ENCODE measurements at places on chromosomes 16 and 17.

DNA sequence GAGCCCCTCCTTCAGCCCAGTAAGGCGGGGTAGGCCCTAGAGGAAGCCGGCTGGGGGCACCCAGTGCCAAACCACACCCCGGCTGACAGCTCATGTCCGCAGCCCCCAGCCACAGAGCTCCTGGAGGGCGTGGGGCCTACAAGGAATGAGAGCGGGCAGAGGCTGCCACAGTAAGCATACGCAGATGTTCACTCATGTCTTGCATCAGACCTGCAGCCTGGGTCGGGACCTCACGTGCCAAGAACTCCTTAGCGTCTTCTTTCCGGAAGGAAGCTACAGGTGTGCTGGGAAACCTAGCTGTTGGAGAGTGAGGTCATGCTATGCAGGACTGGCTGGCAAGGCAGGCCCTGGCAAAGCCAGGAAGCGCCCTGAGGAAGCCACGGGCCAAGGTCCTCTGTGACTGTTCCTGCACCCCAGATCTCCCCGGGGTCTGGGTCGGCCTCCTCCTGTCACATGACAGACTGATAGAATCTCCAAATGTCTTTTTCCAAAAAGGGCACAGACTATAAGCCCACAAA lies 1.6 kb downstream of the ZNF598 start:
- DNase-seq: no peak

GRCh38 chr16:72124761-72125634 lies 31.4 kb downstream of the DHX38 start:
- peak; percentile 82 for DNase-seq

GRCh38 chr16:4936991-4937781 lies at the start of gene PPL:
PPL (minus strand) TSS chr16:4937148; CDS start chr16:4937045, 103 bp downstream.
- DNase-seq: no peak

- DNase-seq: no peak
These were observed 29.0 kb upstream of the LGALS9 start for GRCh38 chr17:27601975-27602302.

DNA sequence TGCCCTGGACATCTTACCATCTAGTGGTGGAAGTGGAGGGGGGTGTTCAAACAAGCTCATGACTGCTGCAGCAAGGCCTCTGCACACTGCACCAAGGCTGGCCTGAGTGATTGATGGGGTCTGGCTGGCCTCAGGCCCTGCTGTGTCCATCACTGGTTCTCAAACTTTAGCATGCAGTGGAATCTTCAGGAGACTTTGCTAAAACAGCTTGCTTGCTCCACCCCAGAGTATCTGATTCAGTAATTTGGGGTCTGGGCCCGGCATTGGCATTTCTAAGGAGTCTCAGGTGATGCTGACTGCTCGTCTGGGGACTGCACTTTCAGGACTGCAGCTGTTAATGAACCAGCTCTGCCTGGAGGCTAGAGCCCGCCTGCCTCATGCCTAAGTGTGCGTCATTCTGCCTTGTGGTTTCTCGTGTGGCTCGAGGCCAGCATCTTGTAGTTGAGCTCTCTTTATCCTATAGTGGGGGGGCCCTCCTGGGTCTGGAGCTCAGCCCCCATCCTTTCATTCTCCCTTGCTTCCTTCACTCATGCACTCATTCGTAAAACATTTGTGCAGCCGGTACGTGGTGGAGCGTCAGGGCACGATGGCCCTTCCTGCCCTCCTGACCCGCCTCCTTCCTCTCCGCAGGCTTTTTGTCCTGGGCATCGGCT lies 4.1 kb downstream of the MGAT5B start:
- peak; percentile 27 for DNase-seq

DNA sequence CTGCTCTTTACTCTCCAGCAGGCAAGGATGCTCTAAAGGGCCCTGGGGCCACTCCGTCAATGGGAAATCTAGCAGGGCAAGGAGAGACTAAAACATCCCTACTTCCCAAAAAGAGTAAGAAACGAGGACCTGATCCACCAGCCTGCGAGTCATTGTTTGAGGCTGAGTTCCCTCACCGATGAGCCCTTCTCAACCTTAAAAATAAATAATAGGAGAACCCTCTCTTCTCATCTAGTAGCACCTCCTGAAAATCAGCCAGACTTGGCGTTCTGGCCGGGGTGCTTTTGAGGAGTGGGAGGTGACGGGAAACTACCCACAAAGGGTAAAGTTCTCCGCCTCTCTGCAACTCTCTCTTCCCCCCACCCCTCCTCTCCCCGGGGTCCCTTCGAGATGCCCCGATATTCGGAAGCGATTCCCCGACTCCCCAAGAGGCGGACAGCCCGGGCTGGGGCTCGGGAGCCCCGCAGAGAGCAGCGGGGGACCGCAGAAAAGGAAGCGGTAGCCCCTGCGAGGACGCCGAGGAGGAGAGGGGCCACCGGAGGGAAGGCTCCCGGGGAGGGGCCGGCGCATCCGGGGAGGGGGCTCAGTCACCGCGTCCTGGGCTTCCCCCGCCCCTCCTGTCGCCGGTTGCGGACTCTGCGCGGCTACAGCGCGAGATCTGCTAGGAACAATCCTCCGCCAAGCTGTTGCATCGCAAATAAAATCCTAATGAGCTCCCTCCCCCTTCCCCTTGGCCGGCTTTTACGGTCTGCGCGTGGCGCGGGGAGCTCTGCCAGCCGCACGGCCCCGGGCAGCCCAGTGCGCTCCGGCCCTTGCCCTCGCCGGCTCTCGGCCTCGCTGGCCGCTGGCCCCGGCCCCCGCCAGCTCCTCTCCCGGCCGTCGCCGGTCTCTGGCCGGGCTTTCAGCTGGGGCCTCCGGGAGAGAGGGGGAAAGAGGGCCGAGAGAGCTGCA lies 1.3 kb downstream of the HOXB9 start:
- no peak for DNase-seq

GRCh38 chr17:81792675-81793615 lies 11.0 kb upstream of the GCGR start:
- no peak for DNase-seq

DNA sequence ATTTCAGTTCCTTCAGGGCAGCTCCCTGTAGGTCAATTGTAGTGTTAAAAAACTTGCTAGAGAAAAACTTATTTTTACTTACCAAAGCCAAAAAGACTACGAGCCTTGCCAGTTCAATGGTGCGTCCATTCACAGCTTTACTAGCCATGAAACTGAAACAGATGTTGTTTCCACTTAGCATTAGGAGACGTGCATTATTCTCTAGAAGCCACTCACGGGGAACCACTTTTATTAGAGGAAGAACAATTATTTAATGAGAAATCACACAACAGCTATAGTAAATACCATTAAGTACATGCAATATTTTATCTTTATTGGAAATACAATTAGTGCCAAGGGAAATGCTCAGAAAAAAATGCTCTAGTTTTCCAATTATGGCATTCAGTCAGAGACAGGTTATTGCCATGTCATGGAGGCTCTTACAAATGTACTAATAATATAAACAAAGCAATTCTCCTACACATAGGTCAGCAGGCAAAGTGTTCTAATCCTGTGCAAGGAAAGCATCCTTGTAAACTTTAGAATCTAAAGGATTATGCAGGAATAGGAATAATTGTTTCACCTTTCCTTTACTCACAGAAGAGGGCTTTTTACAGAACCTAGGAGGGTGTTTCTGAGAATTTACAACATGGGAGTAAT lies 17.4 kb downstream of the LASP1NB start:
- DNase-seq: no peak

DNA sequence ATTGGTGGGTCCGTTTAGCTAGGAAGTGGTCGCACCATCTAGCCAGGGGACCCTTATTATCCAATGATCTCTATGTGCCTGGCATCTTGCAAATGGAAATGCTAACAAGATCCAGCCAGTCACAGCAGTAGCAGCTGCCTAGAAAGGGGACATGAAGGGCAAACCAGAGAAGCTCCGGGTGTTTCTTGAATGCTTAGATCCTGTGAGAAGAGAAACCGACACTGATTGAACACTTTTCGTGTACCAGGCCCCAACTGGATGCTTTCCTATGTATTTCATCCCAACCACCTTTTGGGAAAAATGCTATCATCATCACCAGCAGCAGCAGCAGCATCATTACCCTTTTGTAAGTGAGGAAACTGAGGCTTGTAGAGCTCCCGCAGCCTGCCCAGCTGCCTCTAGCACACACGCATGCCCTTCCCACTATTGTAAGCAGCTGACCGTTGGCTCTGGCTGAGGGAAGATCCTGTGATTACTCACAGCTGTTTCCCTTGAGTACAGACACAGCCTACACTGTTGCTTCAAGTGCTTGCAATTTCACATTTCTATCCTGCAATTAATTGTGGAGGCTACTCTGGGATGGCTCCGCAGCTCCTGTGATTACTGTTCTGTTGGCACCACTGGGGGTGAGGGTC lies 180.7 kb upstream of the CACNG5 start:
- DNase-seq: peak; percentile 42

DNA sequence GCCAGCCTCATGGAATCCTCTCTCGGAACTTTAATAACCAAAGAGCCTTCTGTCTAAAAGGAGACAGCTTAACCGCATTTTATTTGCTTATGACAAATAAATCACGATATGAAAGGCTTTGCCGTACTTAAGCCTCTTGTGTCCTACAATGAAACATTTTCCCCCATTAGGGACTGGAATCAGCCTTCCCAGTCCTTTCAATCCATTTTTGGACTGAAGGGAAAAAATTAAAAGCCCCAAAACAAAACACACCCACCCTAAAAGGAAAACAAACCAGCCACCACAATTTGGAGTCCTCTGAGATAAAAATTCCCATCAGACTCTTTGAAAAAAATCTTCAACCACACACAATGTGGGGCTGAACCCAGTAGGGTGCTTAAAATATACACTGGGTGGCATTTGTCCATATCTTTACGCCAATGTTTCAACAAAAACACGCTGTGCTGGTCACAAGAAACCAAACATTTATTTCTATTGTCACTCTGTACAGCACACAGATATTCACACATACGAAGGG lies 3.0 kb downstream of the HOXB4 start:
- DNase-seq: no peak

DNA sequence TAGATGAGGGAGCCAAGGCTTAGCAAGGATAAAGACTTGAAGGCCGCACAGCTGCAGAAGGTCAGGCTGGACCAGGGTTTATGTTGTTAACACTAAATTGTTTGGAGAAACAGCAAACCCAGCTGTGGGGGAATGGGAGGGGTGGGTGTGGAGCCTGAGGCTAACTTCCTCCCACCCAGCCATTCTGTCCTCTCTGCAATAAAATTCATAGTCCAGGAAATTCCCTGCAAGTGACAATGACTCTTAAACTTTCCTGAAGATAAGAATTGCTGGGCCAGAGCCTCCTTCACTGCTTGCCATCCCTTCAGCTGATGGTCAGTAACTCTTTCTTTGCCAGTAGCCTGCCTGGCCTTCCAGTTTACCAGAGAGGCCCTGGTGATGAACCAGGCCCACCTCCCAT lies 19.4 kb upstream of the ATP5MC1 start:
- peak; percentile 59 for DNase-seq

DNA sequence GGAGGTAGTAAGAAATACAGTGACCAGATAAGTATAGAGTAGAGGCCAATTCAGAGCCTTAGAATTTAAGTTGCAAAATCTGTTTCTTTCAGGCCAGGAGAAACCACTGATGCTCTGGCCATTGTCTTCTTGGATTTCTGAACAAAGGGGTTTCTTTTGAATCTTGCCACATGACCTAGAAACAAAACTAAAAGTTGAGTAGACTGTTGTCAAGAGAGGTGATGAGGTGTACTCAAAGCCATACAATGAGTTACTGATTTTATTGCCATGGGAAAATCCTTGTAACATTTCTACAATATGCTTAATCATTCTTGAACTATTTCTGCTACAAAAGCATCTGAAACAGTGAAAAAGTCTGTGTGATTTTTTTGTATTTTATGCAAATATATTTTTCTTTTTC lies 881.3 kb downstream of the CDH11 start:
- DNase-seq: no peak

DNA sequence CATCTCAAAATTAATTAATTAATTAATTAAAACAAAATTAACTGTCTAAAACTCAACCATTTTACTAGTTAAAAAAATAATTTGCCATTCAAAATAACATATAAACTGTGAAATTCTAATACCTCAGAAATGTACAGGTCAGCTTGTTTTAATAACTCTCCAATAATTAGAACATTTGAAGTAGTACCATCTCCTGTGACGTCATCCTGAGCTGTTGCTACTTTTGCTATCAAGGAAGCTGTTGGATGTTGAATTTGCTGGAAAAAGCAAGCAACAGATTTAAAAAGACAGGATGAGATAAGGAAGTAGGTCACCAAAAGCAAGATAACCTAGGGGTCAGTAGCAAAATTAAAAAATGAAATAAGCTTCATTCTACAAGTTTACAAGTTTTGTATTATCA lies 2.8 kb downstream of the CCT6B start:
- DNase-seq: no peak

DNA sequence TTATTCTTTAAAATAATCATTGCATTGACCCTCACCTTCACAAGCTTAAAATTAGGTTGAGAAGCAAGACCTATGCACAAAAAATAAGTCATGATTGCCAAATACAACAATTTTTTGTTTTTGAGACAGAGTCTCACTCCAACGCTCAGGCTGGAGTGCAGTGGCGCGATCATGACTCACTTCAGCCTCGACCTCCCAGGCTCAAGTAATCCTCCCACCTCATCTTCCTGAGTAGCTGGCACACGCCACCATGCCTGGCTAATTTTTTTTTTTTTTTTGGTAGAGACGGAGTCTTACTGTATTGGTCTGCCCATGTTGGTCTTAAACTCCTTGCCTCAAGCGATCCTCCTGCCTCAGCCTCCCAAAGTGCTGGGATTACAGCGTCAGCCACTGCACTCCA lies 24.2 kb downstream of the ZNF652 start:
- peak; percentile 46 for DNase-seq

GRCh38 chr17:55546991-55547664 lies 35.9 kb upstream of the SMIM36 start:
- DNase-seq: peak; percentile 61

GRCh38 chr17:49987290-49987585 lies 7.8 kb downstream of the DLX3 start:
- no peak for DNase-seq

DNA sequence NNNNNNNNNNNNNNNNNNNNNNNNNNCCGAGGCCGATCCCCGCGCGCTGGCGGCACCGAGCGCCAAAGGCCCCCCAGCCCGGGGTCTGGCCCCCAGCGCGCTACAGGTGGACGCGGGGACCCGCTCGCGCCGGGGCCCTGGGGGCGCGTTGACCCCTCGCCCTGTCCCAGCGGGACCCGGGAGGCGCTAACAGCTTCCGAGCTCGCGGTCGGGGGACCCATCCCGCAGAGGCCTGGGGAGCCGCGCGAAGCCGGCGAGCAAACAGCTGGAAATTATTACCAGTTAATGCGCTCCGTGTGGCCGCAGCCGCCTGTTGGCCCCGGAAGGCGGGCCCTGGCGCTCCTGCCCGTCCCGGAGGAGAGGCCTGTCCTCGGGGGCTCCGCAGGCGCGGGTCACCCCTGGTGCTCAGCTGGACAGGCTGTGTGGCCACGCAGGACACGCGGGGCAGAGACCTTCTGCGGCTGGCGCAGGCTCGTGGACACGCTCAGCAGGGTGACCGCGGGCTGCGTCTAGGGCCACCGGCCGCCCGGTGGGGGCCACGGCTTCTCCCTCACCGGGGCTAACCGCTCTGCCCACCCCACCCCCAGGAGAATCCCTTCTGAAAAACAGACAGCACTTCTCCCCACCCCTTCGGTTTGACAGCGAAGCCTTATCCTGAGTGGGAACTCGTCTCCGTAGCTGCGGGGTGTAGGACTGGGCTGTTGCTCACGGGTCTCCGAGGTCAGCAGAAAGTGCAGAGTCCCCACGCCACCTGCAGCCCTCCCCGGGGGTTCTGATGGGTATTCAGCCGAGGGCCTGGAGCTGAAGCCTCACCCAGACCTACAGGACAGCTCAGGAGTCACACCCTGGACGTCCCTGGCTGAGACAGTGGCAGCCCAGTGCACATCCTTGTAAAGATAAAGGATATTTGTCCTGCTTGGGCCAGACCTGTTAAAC lies 138.7 kb upstream of the RPH3AL start:
- DNase-seq: peak; percentile 62
